ENCODE measurements at places on chromosomes 2 and 18.
A peak's percentile ranks its signal among the peaks of the same experiment; 100 is the strongest.

DNA sequence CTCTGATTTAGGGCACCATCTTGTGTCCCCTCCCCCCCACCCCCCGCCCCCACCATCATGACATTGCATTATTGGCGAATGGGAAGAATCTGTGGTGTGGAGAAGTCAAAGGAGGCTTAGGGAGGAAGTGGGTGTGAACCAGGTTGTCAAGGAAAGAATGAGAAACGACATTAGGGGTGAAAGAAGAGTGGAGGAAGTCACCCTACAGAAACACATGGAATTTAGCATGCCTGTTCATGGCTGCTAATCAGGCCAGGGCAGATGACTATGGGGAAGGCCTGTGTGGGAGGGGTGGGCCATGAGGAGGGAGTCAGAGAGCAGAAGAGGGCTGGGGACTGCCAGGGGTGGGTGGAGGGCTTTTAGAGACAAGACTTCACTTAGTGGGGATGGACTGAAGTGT, 81.6 kb downstream of the AOX1 start:
- DNase-seq = no peak

DNA sequence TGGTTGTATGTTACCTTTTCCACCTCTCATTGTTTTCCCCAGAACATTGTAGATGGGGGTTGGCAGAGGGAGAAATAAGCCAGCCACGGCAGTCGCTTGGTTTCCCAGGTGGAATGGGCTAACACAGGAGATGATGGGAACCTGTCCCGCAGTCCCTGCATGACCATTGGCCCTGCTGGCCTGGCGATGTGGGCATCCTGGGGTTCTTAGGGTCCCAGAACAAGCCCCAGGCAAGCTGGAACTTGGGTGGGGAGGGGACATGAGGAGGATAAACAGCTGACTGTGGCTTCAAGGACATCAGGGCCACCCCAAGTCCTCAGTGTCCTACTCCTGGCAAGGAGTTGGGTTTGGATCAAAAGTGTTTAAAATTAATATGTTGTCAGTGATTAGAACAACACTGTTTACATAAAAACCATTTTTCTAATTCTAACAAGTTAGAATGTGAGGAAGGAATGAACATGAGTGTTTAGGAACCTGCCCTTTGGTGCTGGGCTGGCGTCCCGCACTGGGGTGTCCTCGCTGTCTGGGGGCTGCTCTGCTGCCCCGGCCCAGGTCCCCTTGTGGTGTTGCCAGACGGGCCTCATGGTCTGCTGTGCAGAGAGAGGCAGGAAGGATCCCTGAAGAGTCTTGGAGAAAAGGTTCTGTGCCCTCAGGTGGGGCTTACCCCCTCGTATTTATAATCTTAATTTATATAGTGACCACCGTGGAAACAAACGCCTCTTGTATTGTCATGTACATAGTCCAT, 95.1 kb downstream of the USP40 start:
- DNase-seq = no peak

- DNase-seq = no peak
Observed at GRCh38 chr2:145849466-145849865, 1329.5 kb upstream of the ZEB2 start.

- no peak for DNase-seq
Observed at GRCh38 chr2:111944531-111945210, 46.3 kb downstream of the MERTK start.

- peak; percentile 66 for DNase-seq
Observed at GRCh38 chr18:23970161-23971096, 44.1 kb upstream of the TTC39C start.

DNA sequence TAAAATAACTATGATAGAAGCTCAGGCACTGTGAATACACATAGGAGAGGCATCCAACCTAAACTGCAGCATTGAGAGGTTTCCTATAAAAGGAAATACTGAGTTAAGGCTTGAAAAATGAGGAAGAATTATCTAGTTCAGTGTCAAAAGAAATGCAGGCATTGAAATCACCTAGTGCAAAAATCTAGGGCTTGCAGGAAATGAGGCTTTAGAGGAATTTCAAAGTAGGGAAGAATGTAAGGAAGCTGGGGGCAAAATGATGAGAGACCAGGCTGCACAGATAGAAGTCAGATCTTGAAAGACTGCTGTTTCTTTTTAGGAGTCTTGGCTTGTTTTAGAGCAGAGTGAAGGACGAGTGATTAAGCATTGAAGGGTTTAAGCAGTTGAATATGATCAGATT, 28.1 kb upstream of the SCYGR2 start:
- DNase-seq = no peak

DNA sequence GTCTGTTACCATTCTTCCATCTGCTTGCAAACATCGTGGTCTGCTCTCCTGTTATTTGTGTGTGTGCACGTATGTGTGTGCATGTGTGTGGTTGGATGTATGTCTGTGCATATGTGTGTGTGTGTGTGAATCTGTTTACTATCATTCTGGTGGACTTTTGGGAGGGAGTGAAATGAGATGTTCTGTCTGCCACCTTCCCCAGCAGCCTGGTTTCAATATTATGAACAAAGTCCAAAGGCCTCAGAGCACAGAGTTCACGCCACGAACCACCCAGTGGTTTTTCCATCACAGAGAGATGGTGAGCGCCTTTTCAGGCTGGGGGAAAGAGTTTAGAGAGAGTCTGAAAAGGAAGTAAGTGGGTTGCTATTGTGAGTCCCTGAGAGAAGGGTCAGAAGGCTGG, 67.1 kb upstream of the YWHAQ start:
- DNase-seq = no peak

GRCh38 chr2:234714711-234715110, 217.8 kb upstream of the ARL4C start:
- DNase-seq = no peak

GRCh38 chr2:182784777-182785176, 68.7 kb downstream of the DNAJC10 start:
- DNase-seq = no peak

GRCh38 chr18:4444306-4444705, 10.8 kb downstream of the DLGAP1 start:
- no peak for DNase-seq

- no peak for DNase-seq
Observed at GRCh38 chr2:233135421-233135820, 75.3 kb downstream of the INPP5D start.

DNA sequence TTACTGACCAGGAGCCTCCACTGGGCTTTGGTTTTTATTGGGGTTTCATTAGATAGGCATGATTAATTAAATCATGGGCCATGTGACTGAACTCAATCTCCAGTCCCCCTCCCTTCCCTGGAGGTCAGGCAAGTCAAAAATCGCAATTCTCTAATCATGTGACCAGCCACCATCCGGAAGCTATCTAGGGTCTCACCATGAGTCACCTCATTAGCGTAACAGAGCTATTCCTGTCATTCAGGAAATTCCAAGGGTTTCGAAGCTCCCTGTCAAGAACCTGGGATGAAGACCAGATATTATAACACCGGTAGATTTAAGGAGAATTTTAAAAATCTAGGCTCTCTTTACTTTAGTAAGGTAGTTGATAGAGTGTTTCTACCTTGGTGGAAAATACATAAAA, 180.3 kb upstream of the TCF4 start:
- DNase-seq = no peak

- DNase-seq = no peak
Observed at GRCh38 chr2:198077477-198077876, 273.1 kb downstream of the PLCL1 start.

GRCh38 chr2:165876712-165877111, 76.9 kb downstream of the TTC21B start:
- DNase-seq = no peak

DNA sequence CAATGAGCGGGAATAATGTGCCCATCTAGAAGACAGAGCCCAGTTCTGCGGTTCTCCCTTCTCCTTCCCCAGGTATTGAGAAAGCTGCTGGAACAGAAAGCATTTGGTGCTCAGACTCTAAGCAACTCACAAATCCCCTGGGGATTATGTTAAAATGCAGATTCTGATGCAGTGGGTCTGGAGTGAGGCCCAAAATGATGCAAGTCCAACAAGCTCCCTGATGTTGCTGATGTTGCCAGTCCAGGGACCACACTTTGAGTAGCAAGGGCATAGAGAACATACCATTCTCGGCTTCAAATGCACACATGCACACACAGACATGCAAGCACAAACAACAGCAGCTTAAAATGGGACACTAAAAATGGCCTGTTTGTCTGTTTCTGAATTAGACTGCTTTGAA, 274.8 kb upstream of the NCKAP5 start:
- DNase-seq = no peak

DNA sequence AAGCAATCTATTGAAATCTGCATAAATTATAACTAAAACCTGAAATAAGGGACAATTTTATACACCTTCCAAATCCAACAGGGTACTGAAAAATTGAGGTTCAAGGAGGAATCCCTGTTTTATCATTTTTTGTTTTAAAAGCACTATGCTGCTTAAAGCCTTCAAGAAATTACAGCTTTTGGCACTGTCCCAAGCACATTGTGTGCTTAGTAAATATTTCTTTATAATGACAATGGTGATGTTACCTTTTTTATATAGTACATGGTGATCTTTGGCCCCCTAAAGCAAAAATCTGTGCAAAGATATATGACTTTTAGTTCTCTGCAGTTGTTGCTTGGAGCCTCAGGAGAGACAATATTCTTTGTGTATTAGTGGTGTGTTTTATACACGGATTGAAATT, 71.6 kb upstream of the EFEMP1 start:
- no peak for DNase-seq

- DNase-seq = no peak
Observed at GRCh38 chr18:32732165-32732564, 40.7 kb downstream of the KLHL14 start.

GRCh38 chr2:240255811-240256703, 115.6 kb upstream of the OTOS start:
- DNase-seq = no peak

- no peak for DNase-seq
Observed at GRCh38 chr2:215883799-215884198, 129.6 kb downstream of the MREG start.

- DNase-seq = no peak
Observed at GRCh38 chr18:25112821-25113434, 239.0 kb downstream of the ZNF521 start.
